Sigmoid colon (tissue), 7 donors: ENCODE measurements at places on chromosomes 6 and 20. TPM values are rescaled to one million over a fixed set of nuclear protein-coding genes. Genes with fewer than 3 reads are reported as not detected.

Gene OXT
- not detected for polyA plus RNA-seq

Gene HLA-E
- polyA plus RNA-seq, result 139 TPM

GRCh38 chr20:53495398-53496092 lies 98.1 kb downstream of the ZNF217 start:
- DNase-seq, result no peak

- no peak for DNase-seq
Measured at GRCh38 chr6:166862287-166862977, 93.9 kb downstream of the RNASET2 start.

GRCh38 chr6:152301021-152301764 lies 336.0 kb downstream of the SYNE1 start:
- DNase-seq, result no peak

DNA sequence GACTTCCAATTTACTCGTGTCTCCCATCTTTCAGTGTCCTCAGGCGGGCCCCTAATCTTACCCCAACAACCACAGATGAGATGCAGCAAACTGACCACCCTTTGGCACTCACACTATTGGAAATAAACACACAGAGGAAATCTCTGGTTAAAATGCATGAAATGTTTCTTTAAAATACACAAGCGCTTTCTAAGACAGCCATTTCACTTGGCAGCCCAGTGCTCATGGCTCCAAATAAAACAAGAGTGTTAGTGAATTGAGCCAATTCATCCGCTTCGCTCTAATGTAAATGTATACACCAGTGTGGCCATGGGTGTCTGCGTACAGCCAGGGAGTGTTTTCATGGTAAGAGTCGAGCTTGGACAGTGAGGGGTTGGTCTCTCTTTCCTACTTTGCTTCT lies 282.9 kb downstream of the CLIC5 start:
- DNase-seq, result no peak

GRCh38 chr20:34281177-34281576 lies 22.0 kb downstream of the AHCY start:
- DNase-seq, result no peak
